ENCODE measurements at places on chromosomes 2 and 18. TPM values are rescaled to one million over a fixed set of nuclear protein-coding genes. Genes with fewer than 3 reads are reported as not detected.
A peak's percentile ranks its signal among the peaks of the same experiment; 100 is the strongest.

DNA sequence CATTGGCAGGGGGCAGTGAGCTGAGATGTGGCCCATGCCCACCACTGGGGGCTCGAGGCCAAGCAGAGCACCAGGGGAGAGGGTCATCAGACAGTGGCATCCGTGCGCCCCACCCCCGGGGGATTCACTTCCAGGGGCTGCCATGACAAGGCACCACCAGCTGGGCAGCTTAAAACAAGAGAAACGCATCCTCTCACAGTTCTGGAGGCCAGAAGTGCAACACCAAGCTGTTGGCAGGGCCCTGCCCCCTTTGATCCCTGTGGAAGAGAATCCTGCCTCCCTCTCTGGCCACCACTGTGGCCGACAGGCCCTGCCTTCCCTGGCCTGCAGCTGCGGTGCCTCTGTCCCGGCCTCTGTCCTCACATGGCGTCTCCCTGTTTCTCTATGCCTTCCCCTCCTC, 187.7 kb upstream of the ID2 start:
- no peak for DNase-seq

ZNF236 gene
- 17.7 TPM for total RNA-seq

DUSP2 gene
- total RNA-seq, result 218 TPM

RRM2 gene
- total RNA-seq, result 413 TPM

DNA sequence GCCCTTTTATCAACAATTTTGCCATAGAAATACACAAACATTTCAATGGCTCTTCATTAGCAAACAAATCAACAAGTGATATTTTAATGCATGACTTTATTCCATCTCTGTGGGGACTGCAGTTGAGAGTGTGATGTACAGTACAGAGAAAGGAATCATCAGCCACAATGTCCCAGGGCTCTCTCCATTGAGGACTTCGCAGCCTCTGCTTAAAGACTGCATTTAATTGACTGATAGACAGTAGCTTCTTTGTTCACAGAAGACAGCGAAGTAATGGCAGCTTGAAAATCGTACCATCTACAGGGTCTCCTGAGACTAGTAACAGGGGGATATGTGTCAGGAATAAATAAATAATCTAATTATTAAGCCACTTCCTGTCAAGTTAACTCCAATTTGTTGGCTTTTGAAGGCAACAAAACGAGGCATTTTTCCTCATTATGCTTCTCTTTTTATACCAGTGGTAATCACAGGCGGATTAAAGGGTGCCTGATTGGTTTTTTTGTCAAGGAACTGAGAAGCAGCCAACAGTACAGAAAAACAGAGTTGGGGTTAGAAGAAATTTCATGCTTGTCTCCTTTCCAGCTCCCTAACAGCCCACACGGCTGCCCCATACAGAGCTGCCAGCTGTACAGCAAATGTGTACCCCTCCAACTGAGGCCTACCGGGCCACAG, 164.3 kb downstream of the ZNF521 start:
- no peak for DNase-seq

GRCh38 chr18:36899289-36899688, 70.4 kb downstream of the KIAA1328 start:
- no peak for DNase-seq

MDH1 gene
- total RNA-seq, result 259 TPM

TXNDC2 gene
- total RNA-seq, result not detected

DNA sequence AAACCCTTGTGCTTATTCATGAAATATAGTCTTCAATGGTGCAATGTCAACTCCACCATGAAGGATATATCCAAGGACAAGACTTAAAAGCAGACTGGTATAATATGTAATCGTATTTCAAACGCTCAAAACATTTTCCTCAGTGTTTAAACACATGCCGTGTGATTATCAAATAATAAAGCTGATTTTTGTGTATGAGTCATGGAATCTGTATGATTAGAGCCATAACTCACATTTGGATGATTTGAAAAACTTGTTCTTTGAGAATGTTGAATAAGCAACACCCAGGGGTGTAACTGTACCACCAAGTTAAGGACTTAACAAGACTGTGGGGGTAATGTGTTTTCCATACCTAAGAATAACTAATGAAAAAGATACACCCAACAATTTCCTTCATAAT, 215.3 kb downstream of the STK39 start:
- DNase-seq, result no peak

DNA sequence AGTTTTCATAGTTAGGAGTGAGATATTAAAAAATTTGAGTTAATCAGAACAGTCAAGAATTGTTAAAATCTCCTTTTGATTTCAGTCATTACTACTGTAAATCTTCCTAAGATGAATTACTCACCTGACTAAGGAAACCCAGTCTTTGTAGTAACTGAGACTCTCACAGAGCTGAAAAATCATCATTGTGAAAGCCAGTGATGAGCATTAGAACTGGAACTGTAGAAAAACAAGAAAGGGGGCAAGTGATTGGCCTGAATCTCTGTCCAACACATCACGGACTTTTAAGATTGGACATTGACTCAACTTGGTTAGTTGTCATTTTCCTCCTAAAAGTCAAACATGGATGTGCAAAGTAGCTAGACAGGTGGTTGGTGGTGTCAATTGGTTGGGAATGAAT, 21.9 kb downstream of the SETBP1 start:
- DNase-seq, result no peak

- no peak for DNase-seq
These were observed 267.7 kb downstream of the ALPK2 start for GRCh38 chr18:58361212-58361611.

DNA sequence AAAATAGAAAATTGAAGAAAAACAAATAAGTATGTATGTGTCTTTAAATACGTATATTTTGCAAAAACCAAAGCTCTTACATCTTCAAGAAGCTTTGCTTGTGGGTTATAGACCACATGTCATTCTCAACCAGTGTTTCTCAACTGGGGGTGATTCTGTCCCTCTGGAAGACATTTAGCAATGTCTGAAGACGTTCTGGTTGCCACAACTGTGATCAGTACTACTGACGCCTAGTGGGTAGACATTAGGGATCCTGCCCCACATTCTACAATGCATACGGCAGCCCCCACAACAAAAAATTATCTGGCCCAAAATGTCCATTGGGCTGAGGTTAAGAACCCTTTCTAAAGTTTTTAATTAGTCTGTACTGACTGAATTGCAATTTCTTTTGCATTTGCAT, 48.4 kb downstream of the UNC50 start:
- peak; percentile 25 for DNase-seq

DNA sequence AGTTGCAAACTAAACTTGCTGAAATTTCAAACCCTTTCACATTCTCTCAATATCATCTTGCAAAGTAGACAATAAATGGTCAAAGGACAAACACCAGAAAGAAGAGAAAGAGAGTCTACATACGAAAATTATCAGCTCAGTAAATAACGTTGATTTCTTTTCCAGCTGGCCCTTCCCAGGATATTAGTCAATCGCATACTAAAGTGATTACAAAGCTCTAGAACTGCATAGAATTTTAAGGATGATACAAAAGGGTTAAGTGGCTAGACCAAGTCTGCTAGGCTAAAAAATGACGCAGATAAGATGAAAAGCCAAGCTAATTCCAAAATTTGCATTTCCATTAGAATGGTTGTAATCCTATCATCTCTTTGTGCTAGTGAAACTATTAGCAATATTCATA, 405.7 kb downstream of the FBXO15 start:
- no peak for DNase-seq

DNA sequence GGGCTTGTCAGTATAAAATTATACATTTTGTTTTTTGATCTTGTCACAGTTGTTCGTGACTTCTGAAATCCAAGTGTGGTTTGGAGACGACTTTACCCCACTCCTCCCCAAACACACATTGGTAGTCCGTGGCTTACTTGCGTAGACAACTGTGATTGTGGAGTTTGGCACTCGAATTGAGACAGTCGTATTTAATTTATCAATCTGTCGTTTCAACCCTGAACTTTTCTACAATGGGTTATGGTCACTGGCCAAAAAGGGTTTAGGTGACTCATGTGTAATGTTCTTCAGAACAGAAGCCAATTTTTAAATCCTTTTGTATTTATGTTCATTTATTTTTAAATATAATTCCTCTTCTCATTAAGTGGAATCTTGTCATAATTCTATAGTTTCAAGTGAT, 129.9 kb downstream of the SPTBN1 start:
- DNase-seq, result no peak

RESP18 gene
- total RNA-seq, result not detected

TMEM247 gene
- total RNA-seq, result not detected

- DNase-seq, result no peak
These were observed 433.3 kb upstream of the TCF4 start for GRCh38 chr18:56021136-56021808.

DNA sequence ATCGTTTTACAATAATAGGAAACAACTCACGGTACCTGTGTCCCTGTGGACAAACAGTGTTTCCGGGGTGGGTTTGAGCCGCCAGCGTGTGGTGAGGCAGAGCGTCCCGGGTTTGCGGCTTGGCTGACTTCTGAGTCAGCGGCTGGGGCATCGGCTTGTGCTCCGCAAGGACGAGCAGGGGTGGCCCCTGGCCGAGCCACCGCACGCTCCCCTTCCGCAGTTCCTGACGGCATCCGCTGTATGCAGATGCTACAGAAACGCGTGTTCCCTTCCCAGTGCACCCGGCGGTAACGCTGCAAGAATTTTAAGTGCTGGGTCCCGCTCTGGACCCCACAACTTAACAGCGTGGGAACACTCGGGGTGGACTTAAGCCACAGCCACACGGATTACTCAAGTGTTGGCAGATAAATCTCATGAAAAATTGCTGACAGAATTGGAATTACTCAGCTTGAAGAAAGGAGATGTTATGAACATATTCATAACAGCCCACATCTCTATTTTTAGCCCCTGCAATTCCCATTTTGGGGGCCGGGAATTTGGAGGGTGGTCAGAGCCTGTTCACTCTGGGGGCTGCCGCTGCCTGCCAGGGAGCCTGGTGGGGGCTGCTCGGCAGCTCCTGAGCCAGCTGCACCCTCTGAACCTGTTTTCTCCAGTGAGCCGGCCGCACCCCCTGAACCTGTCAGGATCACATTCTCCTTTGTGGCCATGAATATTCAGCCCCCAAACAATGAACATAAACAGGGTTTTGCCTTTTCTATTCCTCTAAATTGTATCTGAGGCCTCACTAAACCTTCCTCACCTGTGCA, 12.6 kb upstream of the KCNG2 start:
- no peak for DNase-seq

GRCh38 chr2:236939271-236939670, 146.4 kb upstream of the COPS8 start:
- DNase-seq, result no peak

GRCh38 chr2:83113953-83114352, 1345.1 kb downstream of the SUCLG1 start:
- DNase-seq, result no peak

MYOM1 gene
- 1.8 TPM for total RNA-seq

GRCh38 chr2:101420623-101421022, 33.3 kb upstream of the CREG2 start:
- DNase-seq, result no peak

KLHL41 gene
- total RNA-seq, result not detected

DNA sequence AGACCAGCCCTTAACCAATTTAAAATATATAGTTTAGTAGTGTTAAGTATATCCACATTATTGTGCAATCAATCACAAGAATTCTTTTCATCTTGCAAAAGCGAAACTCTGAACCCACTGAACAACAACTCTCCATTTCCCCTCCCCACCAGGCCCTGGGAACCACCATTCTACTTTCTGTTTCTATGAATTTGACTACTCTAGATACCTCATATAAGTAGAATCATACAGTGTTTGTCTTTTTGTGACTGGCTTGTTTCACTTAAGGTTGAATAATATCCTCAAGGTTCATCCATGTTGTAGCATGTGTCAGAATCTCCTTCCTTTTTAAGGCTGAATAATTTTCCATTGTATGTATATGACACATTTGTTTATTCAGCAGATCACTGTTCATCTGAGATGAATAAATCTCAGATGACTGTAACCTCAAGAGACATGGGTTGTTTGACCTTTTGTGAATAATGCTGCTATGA, 8.1 kb upstream of the SOS1 start:
- no peak for DNase-seq

SNTG2 gene
- 2.6 TPM for total RNA-seq

GRCh38 chr18:77066689-77067088, 65.9 kb downstream of the MBP start:
- DNase-seq, result no peak

ABCG8 gene
- not detected for total RNA-seq

DNA sequence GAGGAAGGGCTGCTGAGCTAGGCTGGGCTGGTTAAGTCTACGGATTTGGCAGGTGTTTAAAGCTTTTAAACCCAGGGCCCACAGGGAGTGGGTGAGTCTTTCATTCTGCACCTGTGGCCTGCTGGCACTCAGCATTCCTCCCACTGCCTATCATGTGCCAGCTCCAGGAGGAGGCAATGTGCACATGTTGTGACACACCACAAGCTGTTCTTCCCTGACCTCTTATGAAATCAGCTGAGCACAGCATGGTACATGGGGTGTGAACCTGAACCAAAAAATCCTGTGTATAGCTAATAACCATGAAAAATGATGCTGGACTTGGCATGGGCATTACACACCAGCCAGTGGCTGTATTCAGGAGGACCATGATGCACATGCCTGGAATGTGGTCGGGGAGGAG, 297.9 kb upstream of the MMADHC start:
- DNase-seq, result no peak

KATNAL2 gene
- total RNA-seq, result 0.88 TPM

GRCh38 chr2:240510513-240511210, 47.1 kb downstream of the ANKMY1 start:
- no peak for DNase-seq

- no peak for DNase-seq
These were observed 2.8 kb upstream of the WNT10A start for GRCh38 chr2:218877891-218878290.

- no peak for DNase-seq
These were observed 406.5 kb downstream of the XIRP2 start for GRCh38 chr2:167294776-167295140.

DNA sequence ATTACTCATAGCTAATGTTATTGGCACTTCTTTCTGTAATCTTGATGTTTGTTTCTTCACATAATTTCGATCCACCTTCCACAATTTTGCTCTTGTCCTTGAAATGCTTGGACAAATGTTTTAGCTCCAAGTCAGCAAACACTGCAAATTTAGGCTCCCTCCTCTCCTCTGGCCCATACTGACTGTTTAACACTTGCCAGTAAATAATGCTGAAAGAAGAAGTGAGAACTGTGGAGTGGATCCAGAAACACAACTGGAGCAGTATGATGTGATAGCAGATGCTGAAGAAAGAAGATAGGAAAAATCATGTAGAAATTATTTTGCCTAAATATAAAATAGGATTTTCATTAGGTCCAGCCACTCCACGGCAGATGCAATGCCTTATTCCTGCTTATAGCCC, 415.0 kb upstream of the GYPC start:
- DNase-seq, result no peak

DNA sequence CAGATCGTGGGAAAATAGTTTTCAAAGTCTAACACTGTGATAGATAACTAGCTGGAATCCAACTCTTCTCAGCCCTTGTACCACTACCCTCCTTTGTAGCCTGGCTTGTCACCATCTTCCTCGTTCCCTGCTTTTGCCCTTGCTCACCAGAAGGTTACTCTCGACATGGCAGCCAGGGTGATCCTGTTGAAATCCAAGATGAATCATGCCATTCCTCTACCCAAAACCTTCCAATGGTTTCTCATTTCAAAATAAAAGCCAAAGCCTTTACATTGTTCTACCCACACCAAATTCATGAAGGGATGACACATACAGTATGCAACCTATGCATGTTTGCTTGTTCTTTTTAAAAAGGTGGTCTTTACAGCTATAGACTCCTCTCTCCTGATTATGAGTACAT, 45.7 kb downstream of the STAT4 start:
- no peak for DNase-seq

Measured in activated naive CD4-positive, alpha-beta T cell treated with anti-CD3 and anti-CD28 coated beads, Interleukin-2, amount 50 U/mL, for 72 hours (primary cell).